ENCODE measurements at places on chromosomes 13 and 19.

- no peak for DNase-seq
These were observed 1521.0 kb downstream of the UQCRFS1 start for GRCh38 chr19:27691991-27692390.

- DNase-seq, result no peak
These were observed 28.0 kb downstream of the SH3GL1 start for GRCh38 chr19:4372165-4373012.

- no peak for DNase-seq
These were observed 603 bp downstream of the ZC3H13 start for GRCh38 chr13:46051968-46052318.

- DNase-seq, result no peak
These were observed 36.4 kb downstream of the RASA3 start for GRCh38 chr13:114096031-114096485.

GRCh38 chr19:5691822-5692722 is 2.0 kb downstream of the RPL36 start:
- no peak for DNase-seq

DNA sequence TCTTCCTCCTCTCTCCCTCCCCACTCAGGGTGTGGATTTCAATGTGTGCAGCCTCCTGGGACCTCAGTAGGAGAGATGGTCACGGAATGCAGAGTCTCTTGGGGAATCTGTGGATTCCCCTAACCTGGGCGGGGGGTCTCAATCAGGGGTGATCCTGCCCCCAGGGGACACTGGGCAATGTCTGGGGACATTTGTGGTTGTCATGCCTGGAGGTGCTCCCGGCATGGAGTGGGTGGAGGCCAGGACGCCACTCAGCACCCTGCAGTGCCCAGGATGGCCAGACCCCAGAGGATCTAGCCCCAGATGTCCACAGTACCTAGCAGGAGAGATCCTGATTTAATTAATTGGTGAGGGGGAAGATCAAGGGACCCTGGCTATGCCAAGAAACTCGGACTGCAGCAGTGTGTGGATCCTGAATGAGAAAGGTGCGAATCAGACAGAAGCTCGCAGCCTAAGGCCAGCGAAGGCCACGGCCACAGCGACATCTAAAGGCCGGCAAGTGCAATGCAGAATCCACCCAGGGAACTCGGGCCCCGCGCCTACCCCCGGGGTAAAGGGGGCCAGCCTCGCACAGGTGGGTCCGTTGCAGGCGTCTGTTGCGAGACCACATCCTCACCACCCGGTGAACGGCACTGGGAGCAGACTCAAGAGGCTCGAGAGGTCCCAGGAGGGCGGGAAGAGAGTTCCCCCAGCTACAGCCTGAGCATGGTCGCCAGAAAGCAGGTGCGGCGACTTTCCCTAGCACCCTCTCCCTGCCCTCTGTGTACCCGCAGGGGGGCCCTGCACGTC is 88.8 kb downstream of the GNG7 start:
- peak; percentile 72 for DNase-seq

DNA sequence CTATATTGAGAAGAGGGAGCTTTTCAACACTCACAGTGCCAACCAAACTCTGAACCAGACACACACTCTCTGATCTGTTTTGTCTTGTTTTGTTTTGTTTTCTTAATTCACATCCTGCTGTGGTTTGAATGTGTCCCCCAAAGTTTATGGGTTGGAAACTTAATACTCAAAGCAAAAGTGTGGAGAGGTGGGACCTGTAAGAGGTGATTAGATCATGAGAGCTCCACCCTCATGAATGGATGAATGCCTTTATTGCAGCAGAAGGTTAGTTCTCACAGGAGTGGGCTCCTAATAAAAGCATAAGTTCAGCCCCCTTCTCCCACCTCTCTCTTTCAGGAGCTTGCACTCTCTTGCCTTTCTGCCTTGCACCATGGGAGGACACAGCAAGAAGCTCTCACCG is 957.1 kb downstream of the PCDH9 start:
- no peak for DNase-seq

GRCh38 chr13:24036115-24036514 is 124.4 kb upstream of the SPATA13 start:
- DNase-seq, result no peak

GRCh38 chr19:38278751-38279150 is 14.4 kb downstream of the SPINT2 start:
- no peak for DNase-seq

- peak; percentile 68 for DNase-seq
These were observed 20.6 kb downstream of the FFAR2 start for GRCh38 chr19:35468637-35469036.

- no peak for DNase-seq
These were observed 556.3 kb downstream of the PCDH17 start for GRCh38 chr13:58187881-58188280.

DNA sequence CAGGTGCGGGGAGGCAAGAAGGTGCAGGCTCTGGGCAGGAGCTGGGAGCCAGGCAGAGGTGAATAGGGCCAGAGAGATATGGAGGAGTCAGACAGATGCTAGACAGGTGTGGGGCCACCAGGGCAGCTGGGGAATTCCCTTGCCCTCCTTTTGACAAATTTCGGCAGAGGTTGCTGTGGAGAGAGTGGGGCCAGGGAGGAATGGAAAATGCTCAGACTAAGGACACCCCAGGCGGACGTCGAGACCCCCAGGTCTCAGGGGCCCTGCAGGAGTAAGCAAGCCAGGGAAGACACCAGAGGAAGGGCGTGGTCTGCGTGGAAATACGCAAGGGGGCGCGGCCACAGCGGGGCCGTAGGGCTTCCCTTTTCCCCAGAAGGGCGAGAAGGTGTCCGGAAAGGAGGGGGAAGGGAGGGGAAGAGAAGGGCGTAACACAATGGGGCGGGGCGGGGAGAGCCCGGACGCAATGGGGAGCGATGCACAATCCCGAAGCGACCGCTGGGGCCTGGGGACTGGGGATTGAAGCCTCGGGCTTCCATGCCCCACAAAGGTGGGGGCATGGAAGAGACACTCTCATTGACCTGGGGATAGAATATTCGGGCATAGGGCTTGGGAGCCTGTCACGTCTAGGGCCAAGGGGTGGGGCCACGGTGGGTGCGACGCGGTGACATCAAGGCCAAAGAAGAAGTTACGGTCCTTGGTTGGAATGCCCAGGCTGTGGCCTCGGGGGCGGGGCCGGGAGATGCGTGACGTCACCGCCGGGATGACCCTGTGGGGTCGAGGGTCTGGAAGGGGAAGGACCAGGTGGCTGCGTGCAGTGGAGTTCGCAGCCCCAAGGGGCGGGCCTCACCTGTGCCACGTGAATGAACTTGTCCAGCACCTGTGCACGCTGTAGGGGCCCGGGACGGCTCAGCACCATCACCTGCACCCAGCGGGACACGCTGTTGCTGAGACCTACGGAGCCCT is 8.2 kb downstream of the RASGRP4 start:
- DNase-seq, result peak; percentile 74

DNA sequence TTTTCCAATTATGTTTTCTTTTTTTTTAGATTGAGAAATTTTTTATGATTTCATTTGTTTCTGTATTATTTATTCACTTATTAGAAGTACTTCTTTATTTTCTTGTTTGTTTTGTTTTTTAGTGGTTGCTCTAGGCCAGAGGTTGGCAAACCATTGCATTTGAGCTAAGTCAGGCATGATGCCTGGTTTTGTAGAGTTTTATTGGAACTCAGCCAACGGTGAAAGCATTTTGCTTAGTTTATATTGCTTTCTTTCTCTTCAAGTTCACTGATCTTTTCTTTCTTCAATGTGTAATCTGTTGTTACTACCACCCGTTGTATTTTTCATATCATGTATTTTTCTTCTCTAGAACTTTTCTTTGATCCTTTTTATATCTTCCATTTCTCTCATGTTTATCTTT is 19.7 kb downstream of the ZNF567 start:
- DNase-seq, result no peak

GRCh38 chr19:11422163-11423065 is 3.3 kb upstream of the RGL3 start:
- DNase-seq, result peak; percentile 72

DNA sequence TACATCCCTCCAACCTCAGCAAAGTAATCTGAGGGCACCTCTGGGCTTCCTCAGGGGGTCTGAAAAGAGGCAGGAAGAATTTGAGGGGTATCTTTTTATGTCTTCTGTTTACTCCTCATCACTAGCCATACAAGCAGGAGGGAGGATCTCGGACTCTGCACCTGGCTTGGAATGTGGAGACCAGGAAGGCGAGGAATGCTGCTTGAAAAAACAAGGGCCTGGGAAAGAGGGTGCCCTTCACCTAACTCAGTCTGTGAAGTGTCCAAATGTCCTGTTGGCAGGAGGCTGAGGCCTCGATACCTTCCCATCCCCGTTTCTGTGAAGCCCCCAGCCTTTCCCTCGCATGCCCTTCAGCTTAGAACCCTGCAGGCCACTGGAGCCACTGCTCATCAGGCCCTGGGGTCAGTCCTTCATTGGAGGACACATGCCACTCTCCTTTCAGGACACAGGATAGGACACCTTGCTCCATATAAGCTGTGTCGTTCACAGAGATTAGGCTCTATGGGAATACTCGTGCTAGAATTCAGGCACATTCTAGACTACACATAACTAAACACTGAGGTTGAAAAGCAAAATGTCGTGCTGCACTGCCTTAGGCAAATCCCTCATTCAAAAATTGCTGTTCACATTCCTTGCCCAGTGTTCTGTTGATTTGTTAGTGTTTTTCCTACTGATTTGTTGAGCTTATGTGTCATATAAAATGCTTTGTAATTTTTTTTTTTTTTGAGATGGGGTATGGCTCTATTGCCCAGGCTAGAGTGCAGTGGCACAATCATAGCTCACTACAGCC is 49.7 kb downstream of the ESD start:
- DNase-seq, result no peak

GRCh38 chr19:16084067-16084685 is 7.9 kb downstream of the TPM4 start:
- DNase-seq, result no peak

GRCh38 chr19:56839652-56840450 is 675 bp downstream of the PEG3 start:
- DNase-seq, result no peak

GRCh38 chr19:21410166-21410565 is 13.2 kb downstream of the ZNF493 start:
- DNase-seq, result no peak

DNA sequence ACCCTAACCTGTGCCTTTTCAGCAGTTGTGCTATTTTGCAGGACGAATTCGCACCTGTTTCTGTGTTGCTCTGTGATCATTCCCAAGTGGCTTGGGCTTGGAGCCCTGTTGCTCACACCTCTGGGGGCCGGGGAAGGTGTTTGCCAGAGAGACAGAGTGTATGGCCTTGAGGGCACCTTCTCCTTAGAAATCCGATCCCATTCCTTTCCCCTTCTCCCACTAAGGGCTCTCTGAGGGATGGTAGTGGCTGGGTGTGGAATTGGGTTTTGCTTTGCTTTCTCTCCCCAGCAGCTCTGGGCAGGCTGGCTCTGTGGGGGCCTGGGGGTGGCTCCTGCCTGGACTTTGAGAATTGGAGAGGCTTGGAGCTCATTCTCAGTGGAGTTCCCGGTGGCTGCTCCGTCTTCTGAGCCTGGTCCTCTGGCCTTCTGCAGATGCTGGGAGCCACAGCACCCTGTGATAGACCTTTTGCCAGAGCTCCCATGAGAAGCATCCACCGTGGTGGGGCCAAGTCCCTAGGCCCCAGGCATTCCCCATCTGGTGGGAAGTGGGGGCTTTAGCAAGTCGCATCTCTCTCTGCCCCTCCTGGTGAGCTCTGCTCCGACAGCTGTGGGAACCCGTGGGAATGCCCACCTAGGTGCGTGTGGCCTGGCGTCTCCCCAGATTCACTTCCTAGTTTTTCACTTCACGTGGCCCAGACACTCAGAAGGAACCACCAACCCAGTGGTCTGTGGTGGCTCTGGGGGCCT is 26.1 kb downstream of the ATP11A start:
- DNase-seq, result no peak

GRCh38 chr19:36013280-36014011 is 567 bp downstream of the ALKBH6 start:
- DNase-seq, result no peak

- no peak for DNase-seq
These were observed 4.3 kb upstream of the ZNF497 start for GRCh38 chr19:58366585-58367430.

- no peak for DNase-seq
These were observed 243.0 kb downstream of the PCDH17 start for GRCh38 chr13:57874530-57874929.

GRCh38 chr13:109123971-109124370 is 494.6 kb downstream of the MYO16 start:
- DNase-seq, result no peak

DNA sequence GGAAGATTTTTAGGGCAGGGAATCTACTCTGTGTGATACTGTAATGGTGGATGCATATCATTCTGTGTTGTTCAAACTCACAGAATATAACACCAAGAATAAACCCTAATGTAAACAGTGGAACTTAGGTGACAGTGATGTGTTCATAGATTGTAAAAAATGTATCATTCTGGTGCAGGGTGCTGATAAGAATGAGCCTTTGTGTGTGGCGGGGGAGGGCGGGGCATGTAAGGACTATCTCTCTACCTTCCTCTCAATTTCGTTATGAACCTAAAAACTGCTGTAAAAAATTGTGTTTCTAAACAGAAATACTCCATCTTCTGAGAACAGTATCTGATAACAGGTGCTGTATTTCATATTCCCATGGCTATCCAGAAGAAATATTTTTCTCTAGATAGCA is 35.6 kb downstream of the TNFRSF19 start:
- DNase-seq, result no peak

DNA sequence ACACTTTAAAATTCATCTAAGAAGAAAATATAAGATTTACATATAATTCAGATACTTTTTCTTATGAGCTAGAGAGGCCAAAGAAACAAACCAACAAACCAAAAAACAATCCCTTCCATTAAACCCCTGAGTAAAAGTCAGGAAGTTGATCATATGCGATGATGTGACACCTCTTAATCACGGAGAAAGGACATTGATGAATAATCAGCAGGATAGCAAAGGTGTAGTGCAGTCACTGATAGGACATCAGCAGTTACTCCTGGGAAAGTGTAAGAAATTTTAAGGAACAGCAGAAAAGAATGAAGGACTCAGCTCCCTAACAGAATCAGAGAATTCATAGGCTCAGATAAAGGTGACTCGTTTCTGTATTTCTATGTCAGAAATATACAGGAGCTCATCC is 202.4 kb upstream of the EDNRB start:
- DNase-seq, result no peak

DNA sequence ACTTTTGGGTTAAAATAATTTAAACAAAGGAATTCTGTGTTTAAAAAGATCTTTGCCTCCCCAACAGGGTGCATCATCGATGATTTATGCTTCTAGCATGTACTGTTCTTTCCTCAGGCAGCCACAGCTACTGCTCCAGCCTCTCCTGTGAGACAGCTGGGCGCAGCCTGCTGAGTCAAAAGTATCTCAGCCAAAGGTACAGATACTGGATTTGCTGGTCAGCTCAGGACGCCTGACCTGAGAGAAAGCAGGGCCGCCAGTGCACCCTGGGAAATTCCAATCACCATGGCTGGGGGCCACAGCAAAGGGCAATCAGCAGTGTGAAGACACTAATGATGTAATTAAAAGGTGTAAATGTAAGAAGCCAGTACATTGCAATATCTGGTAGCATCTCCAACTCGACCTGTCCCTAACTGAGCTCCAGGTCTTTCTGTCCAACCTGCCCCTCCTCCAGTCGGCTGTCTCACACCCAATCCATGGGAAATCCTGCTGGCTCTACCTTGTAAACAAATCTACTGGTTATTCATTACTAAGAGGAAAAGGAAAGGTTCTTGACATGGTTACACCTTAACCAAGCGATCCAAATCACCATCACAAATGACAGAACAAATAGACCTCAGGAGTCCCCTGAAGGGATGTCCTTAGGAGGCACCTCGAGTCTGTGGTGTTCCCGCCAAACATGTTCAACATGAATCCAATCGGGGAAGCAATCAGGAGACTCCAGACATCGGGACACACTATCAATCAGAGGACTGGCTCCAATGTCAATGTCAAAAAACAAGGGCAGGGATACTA is 7.3 kb downstream of the OPA3 start:
- DNase-seq, result no peak

GRCh38 chr13:42660333-42660965 is 86.5 kb downstream of the TNFSF11 start:
- DNase-seq, result no peak

Measured in CD4-positive, alpha-beta T cell treated with Interleukin-17A for 4 hours (primary cell).